ENCODE measurements at places on chromosomes 1 and 21. TPM values are rescaled to one million over a fixed set of nuclear protein-coding genes. Genes with fewer than 3 reads are reported as not detected.

TFF3 gene
- not detected for polyA plus RNA-seq

OR2W3 gene
- polyA plus RNA-seq: not detected

SSX2IP gene
- polyA plus RNA-seq: 21.7 TPM

NBPF1 gene
- 95.8 TPM for polyA plus RNA-seq

OVAAL gene
- not detected for polyA plus RNA-seq

WNT3A gene
- not detected for polyA plus RNA-seq

GNAT2 gene
- polyA plus RNA-seq: not detected

FCER1G gene
- 3.5 TPM for polyA plus RNA-seq

FCRLA gene
- polyA plus RNA-seq: not detected

NTNG1 gene
- polyA plus RNA-seq: not detected

RAB4A gene
- 43.2 TPM for polyA plus RNA-seq

MXRA8 gene
- 0.92 TPM for polyA plus RNA-seq

DCDC2B gene
- not detected for polyA plus RNA-seq

SH3D21 gene
- polyA plus RNA-seq: 2.8 TPM

NFASC gene
- 23.9 TPM for polyA plus RNA-seq

SLC35F3 gene
- 13.9 TPM for polyA plus RNA-seq

ETNK2 gene
- polyA plus RNA-seq: 26.3 TPM

RGS13 gene
- not detected for polyA plus RNA-seq

RAB3B gene
- polyA plus RNA-seq: 15.0 TPM

SPRR2E gene
- polyA plus RNA-seq: not detected

ATXN7L2 gene
- 14.3 TPM for polyA plus RNA-seq

KCNJ9 gene
- 8.0 TPM for polyA plus RNA-seq

ALPL gene
- 3.4 TPM for polyA plus RNA-seq

GIPC2 gene
- 0.72 TPM for polyA plus RNA-seq
